Type B pancreatic cell (in vitro differentiated cells): ENCODE measurements at places on chromosomes 12 and 14. TPM values are rescaled to one million over a fixed set of nuclear protein-coding genes. Genes with fewer than 3 reads are reported as not detected.

RPL10L gene
- not detected in 2 replicates for total RNA-seq

PLA2G1B gene
- total RNA-seq: not detected in 2 replicates

CLEC1B gene
- 0.62 TPM in 1 of 2 replicates, not detected in the other for total RNA-seq

DNA sequence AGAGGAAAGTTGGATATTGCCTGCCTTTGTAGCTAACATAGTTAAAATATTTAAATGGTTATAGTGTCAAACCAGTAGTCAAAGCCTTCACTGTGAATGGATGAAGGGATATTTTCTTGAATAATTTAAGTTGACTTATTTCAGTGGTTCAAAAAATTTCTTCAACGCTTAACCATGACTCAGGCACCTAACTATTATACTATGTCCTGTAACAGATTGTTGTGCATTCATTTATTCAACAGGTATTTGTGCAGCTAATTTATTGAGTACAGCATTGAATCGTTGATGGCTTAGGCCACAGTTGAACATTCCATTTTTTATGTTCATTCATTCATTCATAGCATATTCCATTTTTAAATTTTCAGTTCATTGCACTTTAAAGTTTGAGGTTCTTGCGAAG, 9.2 kb downstream of the HIF1A start:
- no peak overlapping the region for H3K27ac ChIP-seq
- H3K27me3 ChIP-seq: no peaks in the 10 kb centered on the region
- no peak for DNase-seq
- no peak overlapping the region for H3K4me3 ChIP-seq

GLTP gene
- total RNA-seq: 48.7 and 118 TPM in 2 replicates

DNA sequence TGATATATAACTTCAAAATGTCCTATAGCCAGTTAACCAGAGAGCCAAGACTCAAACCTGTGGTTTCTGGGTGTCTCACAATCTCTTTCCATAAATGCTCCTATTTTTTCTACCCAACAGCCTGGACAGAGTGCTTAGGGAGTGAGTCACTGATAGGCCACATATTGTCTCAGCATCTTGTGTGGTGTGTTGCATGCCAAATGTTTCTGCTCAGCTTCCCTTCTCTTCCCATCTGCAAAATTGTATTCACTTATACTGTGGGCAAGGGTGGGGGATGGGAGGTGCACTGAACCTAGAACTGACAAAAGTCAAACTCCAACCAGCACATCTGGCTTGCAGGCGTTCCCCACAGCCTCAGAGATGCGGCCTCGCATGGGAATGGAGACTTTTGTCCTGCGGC, 123.3 kb downstream of the KCNA5 start:
- peaks cover 5% of the 10 kb centered on the region for H3K4me1 ChIP-seq
- no peak for DNase-seq
- no peak overlapping the region for H3K4me3 ChIP-seq
- no peaks in the 10 kb centered on the region for H3K36me3 ChIP-seq
- no peak overlapping the region for H3K27ac ChIP-seq
